ENCODE measurements at places on chromosomes 7 and 10.

GRCh38 chr10:3336673-3337293, 164.2 kb upstream of the PITRM1 start:
- DNase-seq = no peak

GRCh38 chr10:122186816-122187810, 84.0 kb upstream of the BTBD16 start:
- DNase-seq = peak; percentile 40

DNA sequence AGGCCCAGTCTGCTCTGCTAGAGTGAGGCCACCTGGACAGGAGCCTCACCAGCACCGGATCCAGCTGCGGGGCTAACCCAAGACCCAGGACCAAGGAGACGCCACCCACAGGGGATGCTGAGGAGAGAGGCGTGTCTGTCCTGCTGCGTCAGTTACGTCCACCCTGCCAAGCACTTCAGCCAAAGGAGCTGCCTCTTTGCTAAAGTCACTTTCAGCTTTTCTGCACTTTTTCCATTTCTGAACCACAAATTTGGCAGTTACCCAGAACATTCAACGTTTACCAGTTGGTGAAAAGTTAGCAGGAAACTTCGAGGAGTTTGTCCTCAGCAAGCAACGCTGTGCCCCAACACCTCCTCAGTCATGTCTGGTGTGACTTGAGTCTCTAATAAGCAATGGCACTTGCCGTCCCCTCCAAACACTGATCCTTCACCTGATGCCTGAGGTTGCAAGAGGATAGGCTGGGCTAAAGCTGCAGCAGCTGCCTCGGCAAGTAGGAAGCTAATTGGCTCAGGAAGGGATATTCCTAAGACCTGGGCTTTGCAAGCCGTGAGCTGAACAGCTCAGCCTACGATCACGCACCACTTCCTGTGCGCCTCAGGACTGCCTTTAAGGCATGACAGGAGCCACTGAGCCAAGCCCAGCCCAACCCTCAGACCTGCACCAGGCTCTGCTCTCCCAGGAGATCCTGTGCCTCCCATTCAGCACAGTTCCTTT, 40.1 kb downstream of the KCNH2 start:
- peak; percentile 77 for DNase-seq

DNA sequence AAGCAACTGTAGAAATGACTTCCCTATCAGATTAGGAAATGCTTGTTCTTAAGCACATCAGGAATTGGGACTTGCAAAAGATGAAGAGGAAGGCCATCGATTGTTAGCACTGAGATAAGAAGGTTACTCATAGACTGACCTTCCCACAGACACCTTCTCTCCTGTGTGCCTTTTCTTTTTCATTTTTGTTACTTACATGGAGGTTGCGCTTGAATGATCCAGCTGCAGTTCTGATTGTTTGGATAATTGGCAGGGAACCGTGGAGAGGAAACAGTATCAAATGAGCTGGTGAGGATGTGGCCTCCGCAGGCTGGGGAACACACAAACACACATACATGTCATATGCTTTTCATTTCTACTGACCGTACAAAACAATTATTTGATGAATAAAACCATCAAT, 134.9 kb upstream of the RSU1 start:
- no peak for DNase-seq

DNA sequence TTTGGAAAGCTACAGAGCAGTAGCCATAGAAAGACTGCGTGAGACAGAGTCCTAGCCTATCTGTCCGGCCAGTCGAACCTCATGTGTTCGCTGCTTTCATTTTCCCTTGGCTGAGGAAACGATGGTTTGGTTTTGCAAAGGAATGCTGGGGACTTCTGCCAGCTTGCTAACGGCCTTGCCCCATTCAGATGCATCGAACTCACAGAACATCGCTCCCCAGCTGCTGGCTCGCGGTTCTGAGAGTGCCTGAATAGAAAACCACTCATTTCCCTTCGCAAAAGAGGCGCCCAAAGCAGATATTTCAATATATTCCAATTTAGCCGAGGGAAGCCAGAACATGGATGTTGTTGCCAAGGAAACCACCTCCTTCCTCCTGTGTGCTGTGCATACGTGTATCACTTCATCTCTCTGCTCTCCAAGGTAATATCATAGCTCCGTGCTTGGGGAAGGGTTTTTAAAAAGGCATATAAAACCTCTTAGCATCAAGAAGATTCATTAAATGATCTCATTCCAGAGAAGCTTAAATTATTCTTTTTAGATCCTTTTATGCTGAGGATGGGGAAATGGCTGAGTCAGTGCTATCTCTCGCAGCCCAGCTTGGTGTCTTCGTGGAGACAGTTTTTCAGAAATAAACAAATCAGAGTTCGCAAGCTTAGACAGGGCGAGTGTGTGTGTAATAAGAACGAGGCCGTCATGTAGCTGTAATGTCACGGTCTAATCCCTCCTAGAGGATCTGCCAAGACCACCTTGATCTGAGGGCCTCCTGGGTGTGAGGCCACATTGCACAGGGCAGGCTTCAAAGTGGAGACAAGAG, 215.2 kb downstream of the RPS24 start:
- DNase-seq = peak; percentile 63

- no peak for DNase-seq
Measured at GRCh38 chr10:70568781-70569495, 33.6 kb downstream of the PRF1 start.

GRCh38 chr7:72161534-72161933, 250.6 kb downstream of the CALN1 start:
- DNase-seq = peak; percentile 46

- no peak for DNase-seq
Measured at GRCh38 chr10:25105262-25105661, 69.5 kb upstream of the GPR158 start.

GRCh38 chr7:122123746-122124145, 20.3 kb downstream of the AASS start:
- DNase-seq = no peak

- DNase-seq = peak; percentile 36
Measured at GRCh38 chr10:110344622-110345021, 39.9 kb upstream of the SMNDC1 start.

DNA sequence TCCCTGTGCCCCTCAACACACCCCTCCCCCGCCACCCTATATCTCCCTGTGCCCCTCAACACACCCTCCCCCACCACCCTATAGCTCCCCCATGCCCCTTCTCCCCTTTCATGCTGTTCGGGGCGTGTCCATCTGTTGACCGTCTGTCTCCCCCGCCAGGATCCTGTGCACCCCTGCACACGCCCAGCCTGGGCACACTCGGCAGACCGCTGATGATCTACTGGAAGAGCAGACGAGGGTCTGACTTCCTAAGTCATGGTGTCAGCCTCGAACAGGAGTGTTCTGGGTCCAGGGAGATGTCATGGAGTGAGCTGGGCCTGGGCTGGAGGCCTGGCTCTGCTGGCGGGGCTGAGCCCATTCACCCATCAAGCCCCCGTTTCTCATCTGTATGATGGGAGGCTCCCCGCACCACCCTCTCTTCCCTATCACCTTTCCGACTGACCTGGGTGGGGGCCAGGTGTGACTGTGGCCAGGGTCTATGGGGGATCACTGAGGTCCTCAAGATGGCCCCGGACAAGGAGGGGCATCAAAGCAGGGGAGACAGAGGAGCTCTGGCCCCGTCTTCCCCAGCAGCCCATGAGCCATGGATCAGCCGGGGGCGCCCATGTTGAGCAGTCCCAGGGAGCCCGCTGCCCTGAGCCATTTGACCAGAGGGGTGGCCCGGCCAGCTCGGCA, 48.3 kb downstream of the PDGFA start:
- DNase-seq = no peak

DNA sequence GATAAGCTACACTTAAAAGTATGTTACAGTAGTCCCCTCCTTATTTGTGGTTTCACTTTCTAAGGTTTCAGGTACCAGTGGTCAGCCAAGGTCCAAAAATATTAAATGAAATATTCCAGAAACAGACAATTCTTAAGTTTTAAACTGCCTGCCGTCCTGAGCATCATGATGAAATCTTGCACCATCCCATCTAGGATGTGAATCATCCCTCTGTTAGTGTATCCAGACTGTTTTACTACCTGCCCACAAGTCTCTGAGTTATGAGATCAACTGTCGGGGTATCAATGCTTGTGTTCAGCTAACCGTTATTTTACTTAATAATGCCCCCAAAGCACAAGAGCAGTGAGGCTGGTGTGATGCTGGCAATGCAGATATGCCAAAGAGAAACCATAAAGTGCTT, 11.4 kb downstream of the KDM7A start:
- DNase-seq = no peak

GRCh38 chr10:99676426-99676825, 17.1 kb downstream of the ENTPD7 start:
- DNase-seq = no peak

DNA sequence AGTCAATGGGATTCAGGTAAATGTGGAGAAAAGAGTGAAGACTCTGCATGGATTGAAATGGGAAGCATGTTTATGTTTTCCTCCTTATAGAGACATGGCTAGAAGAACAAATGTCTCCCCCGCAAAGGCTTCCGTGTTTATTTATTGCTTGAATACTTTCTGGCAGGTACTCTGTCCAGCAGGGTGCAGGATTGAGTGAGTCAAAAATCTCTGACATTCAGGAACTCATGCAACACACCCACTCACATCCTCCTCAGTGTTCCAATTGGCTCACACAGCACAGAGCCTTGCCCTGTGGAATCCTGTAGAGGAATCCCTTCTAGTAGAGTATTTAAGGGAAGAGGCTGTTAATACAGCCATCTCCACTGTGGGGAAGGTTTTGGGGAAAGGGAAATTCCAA, 290.3 kb upstream of the VWC2 start:
- no peak for DNase-seq

- peak; percentile 43 for DNase-seq
Measured at GRCh38 chr7:99943641-99944496, 14.4 kb upstream of the GJC3 start.

GRCh38 chr7:102095321-102096011, 191.2 kb upstream of the SH2B2 start:
- no peak for DNase-seq

DNA sequence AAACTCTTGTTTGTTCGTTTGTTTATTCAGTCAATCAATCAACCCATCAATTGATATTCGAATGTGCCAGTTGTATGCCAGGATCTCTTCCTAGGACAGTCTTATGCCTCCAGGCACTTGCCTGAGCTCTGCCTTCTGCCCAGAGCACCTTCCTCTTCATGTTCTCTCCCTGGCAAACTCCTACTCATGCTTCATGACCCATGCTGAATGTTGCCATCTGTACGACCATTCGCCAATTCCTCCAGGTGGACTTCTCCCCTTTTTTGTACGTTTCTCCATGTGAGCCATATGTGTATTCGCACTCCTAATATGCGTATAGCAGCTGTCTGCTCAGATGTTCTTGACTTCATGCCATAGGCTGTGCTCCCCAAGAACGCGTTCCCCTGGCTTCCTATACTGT, 142.7 kb downstream of the C10orf105 start:
- no peak for DNase-seq

- no peak for DNase-seq
Measured at GRCh38 chr7:132420527-132420926, 155.7 kb downstream of the PLXNA4 start.

- no peak for DNase-seq
Measured at GRCh38 chr7:95976369-95977060, 204.2 kb downstream of the DYNC1I1 start.

- DNase-seq = no peak
Measured at GRCh38 chr7:133923974-133924373, 203.2 kb upstream of the LRGUK start.

DNA sequence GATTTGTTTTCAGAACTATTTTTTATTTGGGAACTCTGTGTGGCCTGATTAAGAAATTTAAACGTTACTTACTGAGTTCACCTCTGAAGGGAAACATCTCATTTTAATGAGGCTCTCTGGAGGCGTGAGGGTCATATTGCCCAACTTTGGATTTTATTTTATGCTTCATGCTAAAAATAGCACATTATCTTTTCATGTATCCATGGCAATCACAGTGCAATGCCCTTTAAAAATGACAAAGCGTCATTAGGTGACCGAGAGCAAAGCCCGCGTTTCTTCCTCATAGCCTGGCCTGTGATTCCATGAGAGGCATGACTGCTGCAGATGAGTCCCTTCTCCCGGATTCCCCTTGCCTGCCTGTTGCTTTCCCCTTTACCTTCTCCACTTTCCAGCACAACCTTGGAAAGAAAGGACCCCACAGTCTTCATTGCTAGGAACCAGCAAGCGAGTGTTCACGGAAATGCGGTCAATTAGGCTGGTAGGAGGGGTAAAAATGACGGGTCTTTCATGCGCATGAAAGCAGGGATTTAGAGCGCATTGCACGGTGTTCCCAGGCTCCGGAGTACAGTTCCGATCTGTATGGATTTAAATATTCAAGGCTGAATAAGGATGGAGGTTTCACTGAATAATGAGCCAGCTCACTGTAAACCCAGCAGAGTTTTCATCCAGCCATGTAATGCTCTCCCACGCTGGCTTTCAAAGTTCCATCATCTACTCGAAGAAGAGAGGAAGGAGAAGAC, 98.2 kb upstream of the PITRM1 start:
- no peak for DNase-seq

GRCh38 chr7:94344826-94345225, 49.9 kb upstream of the COL1A2 start:
- no peak for DNase-seq

GRCh38 chr7:78185149-78185745, 386.7 kb downstream of the PHTF2 start:
- DNase-seq = no peak

- DNase-seq = no peak
Measured at GRCh38 chr10:129417870-129418269, 49.2 kb upstream of the MGMT start.

- DNase-seq = no peak
Measured at GRCh38 chr7:94761451-94761850, 105.5 kb upstream of the SGCE start.

GRCh38 chr7:41880107-41880506, 177.2 kb upstream of the INHBA start:
- DNase-seq = no peak

DNA sequence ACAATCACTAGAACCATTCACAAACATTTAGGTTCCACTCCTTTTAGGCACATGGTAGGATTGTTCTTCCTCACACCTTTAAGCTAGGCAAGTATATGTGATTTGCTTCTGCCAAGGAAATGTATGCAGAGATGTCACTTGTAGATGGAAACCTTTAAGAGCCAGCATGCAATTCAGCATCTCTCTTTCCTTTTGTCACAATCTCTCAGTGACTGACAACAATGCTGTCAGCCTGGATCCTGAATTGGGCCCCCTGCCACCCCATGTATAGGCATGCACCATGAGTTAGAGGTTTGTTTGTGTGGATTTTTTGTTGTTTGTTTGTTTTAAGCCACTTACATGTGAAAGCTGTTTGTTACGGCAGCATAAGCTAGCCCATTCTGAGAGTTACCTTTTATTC, 169.6 kb upstream of the PDE1C start:
- no peak for DNase-seq
